Fibroblast of skin of right quadriceps (primary cell): ENCODE measurements at places on chromosomes 1 and 21.

- peak; percentile 67 for DNase-seq
Observed at GRCh38 chr1:186239171-186239570, 135.9 kb downstream of the TPR start.

DNA sequence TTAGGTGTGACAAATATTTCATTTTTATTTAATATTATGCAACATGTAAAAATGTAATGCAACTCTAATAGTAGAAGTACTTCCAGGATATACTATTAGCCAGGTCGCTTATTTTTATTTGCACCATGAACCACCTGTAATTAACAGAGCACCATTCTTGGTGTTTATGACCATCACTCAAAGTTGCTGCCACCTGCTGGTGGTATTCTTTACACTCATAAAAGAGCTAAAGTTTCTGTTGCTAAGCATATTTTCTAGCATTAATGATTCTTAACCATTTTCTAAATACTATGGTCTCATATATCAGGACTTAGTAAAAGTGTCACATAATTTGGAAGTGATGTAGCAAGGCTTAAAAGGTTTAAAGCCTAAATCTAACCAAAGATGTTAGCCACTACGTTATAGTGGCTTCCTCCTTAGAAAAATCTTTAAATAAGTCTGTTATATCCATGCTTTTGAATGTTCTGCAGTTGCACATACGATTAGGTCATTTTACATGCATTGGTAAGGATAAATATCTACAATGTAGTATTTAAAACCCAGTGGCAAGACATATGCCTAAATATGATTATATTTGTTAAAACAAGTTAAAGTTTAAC lies 244.5 kb downstream of the NEGR1 start:
- peak; percentile 35 for DNase-seq

GRCh38 chr1:29642519-29642918 lies 406.2 kb downstream of the PTPRU start:
- DNase-seq = no peak

- no peak for DNase-seq
Observed at GRCh38 chr1:62269851-62270495, 49.3 kb downstream of the KANK4 start.

- DNase-seq = peak; percentile 89
Observed at GRCh38 chr1:31712068-31712467, 8.3 kb upstream of the COL16A1 start.

GRCh38 chr1:25146451-25146855 lies 85.8 kb downstream of the SYF2 start:
- DNase-seq = no peak

GRCh38 chr1:29851691-29852090 lies 615.4 kb downstream of the PTPRU start:
- no peak for DNase-seq

- DNase-seq = peak; percentile 5
Observed at GRCh38 chr1:74343216-74343615, 108.0 kb downstream of the TNNI3K start.

- no peak for DNase-seq
Observed at GRCh38 chr1:11676386-11677103, 4.4 kb downstream of the MAD2L2 start.

- no peak for DNase-seq
Observed at GRCh38 chr1:212752934-212753497, 38.6 kb downstream of the NSL1 start.

GRCh38 chr21:14480411-14481031 lies 65.6 kb downstream of the SAMSN1 start:
- DNase-seq = no peak

DNA sequence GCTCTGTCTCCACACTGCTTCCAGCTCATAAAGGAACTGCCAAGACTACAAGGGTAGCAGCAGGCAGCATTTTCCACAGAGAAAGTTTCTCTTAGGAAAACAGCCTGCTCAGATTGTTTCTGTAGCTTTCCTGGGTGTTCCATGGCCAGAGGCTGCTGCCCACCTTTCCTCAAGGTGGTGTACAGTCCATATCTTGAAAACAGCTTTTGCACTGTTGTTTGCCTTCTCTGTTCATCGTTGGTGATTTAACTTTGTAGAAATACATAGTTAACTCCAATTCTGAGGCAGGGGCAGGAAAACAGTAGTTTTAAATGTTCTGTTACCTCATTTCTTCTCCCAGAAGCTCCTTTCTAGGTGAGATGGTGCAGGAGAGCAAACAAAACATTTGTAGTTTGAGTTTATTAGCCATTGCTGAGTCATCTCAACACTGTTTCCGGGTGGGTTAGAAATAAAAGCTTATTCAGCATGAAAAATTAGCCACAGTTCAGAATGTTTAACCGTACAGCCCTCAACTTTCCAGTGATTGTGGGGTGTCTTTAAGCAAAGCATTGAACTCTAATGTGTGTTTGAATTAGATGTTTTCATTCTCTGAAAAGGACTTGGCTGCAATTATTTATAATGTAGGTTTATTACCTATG lies 41.7 kb downstream of the DIP2A start:
- no peak for DNase-seq

- no peak for DNase-seq
Observed at GRCh38 chr1:248923352-248924338, 17.6 kb downstream of the PGBD2 start.

DNA sequence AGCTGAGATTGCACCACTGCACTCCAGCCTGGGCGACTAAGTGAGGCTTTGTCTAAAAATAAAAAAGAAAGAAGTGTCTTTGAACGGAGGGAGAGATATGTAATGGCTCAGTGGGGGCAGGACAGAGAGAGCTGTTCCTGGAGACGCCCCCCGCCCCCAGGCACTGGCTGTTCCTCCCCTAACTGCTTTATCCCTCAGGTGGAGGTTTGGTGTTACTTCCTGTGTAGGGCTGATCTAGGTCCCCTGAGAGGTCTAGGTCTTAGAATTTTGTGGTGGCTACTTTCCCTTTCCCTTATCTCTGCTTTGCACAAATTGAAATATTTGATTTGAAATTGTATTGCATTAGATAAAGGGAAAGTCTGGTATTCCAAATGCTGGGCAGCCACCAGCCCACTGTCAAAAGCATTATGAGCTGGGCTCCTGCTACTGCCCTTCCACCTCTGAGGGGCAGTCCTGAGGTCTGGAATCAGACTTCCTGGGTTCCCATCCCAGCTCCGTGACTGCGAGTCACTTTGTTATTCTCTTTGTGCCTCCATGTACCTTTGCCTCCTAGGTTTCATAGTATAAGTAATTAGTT lies 134.8 kb upstream of the KIF26B start:
- DNase-seq = no peak

- DNase-seq = no peak
Observed at GRCh38 chr1:99228153-99228552, 36.1 kb upstream of the PLPPR4 start.

- DNase-seq = no peak
Observed at GRCh38 chr1:79224537-79224936, 218.0 kb upstream of the ADGRL4 start.

DNA sequence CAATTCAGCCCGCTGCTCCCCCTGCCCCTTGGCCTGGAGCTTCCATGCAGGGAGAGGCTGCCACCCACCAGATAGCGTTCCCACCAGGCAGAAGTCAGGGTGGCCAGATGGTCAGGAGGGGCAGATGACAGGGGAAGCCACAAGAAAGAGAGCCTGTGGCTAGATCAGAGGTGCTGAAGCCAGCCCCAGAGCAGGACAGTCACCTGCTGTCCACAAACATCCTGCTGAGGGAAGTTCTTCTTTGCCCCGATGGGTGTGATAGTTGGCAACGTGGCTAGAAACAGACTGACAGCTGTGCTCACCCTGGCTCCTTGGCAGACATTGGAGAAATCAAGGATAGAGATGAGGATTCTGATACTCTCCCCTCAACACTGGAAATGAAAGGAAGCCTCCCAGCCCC lies 27.2 kb upstream of the SRP9 start:
- DNase-seq = no peak

GRCh38 chr1:180167721-180168467 lies 13.2 kb downstream of the QSOX1 start:
- DNase-seq = no peak

DNA sequence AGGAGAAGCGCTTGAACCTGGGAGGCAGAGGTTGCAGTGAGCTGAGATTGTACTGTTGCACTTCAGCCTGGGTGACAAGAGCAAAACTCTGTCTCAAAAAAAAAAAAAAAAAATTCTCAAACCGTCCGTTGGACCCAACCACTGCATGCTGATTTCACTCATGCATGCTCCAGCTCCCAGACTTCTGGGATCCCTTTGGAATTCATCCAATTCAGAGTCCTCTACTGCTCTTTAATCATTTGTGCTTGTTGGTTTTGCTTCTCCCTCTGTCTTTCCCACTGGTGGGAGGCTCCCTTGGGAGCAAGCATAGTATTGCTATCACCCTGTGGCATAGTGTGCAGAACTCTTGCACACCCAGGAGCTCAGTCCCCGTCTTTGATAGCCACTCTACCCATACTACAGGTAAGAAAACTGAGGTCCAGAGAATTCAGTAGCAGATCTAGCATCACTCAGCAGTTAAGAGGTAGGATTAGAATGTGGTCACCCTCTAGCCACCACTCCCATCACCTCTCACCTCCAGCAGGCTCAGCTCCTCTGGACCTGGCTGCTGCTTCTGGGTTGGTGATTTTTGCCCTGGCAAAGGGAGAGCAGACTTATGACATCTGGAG lies 3.1 kb upstream of the LMNA start:
- DNase-seq = peak; percentile 46

- no peak for DNase-seq
Observed at GRCh38 chr1:33133478-33134105, 48.3 kb downstream of the TRIM62 start.

DNA sequence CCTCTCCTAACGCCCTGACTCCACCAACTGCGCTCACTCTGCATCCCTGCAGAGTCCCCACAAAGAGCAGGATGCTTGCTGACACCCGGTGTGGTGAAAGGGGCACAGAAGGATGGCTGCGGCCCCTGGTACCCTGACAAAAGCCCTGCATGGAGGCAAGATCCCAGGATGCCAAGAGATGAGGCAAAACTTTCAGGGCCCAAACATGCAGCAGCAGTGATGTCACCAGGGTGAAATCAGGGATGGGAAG lies 36.6 kb downstream of the SLC9A1 start:
- DNase-seq = no peak

- no peak for DNase-seq
Observed at GRCh38 chr1:39722495-39722894, 16.2 kb upstream of the PPIE start.

DNA sequence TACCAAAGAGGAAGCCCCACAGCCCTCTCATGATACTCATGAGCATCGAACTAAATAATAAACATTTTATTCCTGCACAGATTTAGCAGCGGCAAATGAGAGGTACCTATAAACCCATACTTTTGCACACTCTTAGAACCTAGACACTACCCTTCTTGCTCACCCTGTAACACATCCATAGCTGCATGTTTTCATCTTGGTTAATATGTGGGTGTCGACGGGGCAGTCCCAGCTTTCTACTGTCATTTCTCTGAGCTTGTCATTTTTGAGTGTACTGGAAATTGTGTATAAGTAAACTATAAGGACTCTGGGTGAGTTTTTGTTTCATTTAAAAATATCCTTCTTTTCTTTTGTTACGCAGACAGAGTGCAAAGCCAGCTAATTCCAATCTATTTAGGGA lies 25.5 kb downstream of the OVGP1 start:
- no peak for DNase-seq

DNA sequence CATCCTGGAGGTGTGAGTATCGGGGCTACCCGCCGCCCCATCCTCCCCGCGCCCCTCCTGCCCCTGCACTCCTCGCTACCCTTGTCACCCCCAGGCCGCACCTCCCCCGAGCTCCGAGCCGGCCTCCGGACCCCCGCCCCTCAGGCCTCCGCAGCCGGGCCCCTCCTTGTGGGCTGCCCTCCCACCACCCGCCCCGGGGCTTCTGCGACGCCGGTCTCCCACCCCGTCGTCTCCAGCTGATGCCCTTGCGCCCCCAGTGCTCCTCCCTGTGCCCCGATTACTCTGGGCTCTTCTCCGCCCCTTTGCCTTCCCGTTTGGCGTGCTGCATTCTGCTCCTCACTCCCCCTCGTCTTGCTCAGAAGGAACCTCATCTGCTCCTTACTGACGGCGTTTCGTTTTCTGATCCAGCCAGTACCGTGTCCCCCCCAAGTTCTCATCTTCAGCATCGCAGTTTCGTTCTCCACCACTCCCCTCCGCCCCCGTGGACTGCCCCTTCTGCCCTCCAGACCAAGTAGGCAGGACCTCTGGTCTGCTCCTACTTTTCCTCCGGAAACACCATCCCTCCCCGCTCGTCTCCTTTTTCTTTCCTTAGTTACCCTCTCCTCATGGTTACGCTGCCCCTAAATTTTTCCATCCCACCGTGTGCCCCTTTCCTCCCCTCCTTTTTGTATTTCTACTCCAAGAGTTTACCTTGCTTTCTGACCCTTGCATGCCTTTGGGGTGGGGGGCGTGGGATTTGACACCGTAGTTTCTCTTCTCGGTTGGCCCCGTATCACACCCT lies 841 bp downstream of the SNX27 start:
- peak; percentile 16 for DNase-seq

DNA sequence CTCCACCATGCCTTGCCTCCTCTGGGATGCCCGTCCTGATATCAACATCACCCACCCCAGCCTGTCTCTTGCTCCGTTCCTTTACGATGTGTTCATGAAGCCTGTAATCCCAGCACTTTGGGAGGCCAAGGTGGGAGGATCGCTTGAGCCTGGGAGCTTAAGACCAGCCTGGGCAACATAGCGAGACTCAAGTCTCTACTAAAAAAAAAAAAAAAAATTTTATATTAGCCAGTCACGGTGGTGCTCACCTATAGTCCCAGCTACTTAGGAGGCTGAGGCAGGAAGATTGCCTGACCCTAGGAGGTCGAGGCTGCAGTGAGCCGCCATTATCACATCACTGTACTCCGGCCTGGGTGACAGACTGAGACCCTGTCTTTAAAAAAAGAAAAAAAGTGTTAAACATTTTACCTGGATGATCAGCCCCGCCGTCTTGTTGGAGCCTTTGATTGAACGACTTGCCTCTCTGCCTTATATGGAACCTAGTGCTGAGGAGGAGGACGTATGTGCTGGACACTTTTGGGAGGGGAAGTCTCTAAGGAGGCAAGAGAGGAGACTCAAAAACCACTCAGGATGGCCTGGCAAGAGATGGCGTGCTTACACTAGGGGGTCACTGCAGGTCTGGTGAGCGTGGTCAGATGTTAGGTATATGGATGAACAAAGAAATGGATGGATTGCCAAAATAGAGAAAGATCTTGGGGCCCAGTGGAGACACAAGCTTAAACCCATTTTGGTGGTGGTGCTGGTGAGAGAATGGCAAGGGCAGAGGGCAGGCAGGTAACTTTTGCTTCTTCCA lies 80.5 kb upstream of the IFFO2 start:
- no peak for DNase-seq

DNA sequence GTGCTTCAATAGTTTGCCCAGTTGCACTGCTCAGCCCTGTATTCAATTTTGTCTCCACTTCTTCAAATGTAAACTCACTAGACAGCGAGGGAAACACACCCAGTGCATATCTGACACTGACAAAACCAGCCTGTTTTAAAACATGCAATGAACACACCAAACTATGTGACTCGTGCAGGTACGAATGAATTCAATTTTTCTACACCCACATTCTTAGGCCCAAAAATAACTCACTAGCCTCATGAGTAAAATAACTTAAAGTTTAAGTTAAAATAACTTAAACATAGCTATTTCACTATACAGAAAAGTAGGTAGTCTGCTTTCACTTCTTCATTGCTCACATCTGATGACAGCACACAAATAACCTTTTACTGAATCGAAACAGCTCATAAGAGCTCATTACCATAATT lies 21.1 kb downstream of the TTC13 start:
- DNase-seq = no peak
